Suppressor macrophage (primary cell): ENCODE measurements at places on chromosomes 11 and 22.

DNA sequence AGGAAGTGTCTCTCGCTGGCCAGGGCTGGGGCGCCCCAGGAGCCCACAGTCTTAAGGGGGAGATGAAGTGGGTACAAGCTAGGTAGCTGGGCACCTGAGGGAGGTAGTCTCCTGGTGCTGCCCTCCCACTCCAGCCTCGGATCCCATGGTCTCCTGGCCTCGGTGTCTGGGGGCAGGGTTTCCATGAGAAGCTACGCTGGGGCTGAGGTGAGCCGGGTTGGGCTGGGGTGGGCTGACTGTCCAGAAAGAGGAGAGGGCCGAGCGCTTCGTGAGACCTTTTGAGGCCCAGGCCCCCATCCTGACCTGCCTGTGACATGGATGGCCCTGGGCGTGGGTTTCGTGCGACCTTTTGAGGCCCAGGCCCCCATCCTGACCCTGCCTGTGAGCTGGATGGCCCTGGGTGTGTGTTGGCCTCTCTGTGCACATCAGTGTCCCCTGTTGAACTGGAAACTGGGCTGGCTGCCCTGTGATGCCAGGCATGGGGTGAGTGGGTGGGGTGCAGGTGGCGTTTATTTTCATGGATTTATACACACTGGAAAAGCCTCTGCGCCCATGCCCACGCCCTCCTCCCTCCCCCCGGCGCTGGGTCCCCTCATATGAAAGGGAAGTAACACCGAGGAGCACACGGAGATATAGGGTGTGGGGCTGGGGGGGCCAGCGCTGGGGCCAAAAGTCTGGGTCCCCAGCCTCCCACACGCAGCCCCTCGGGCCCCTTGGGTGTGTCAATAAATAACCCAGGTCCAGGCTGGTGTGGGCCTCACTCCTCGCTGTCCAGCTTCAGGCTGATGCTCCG is 8.6 kb downstream of the AIP start:
- no peak for DNase-seq

DNA sequence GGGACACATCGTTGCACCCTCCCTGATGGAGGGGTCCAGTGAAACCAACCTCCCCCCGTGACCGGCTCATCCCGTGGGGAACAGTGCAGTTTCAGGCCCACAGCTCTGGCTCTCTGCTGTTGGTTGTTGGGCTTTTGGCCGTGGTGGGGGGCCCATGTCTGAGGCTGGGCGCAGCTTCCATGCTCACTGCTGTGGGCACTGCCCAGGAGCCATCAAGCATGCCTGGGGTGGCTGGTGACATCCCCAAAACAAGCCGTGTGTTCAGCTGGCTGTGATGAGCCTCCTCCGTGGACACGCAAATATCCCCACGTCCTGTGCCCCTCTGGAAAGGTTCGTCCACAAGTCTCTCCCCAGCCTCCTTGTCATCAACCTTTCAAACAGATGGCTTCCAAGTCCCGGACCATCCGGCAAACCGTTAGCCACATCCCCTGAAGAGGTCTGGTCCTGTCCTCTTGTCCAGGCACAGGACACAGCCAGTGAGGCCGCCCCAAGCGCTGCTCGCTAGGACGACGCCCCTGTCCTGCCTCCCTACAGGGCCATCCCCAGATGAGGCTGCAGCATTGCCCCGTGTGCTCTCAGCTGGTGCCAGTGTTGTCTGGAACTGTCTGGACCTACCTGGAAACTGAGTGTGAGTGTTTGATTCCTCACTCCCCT is 29.4 kb upstream of the BRSK2 start:
- no peak for DNase-seq

- no peak for DNase-seq
Measured at GRCh38 chr22:40237788-40238424, 60.2 kb downstream of the TNRC6B start.

DNA sequence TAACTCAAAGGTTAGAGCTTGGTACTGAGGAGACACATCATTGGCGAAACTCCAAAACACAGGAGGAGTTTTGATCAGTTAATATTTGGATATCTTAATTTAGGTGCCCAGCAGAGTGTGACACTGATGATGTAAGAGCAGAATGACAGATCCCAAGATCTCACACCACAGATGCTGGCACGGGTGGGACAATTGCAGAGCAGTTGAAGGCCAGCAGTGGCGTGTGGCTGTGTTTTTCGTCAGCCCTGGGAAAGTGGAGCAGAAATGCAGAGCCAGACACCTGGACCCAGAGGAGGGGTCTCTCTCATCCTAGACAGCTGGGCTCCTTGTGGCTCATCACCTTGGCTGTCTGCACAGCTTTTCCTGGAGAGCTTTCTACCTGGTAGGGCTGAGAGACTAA is 59.7 kb upstream of the CTTN start:
- no peak for DNase-seq

- no peak for DNase-seq
Measured at GRCh38 chr11:92504534-92504933, 279.9 kb downstream of the FAT3 start.

DNA sequence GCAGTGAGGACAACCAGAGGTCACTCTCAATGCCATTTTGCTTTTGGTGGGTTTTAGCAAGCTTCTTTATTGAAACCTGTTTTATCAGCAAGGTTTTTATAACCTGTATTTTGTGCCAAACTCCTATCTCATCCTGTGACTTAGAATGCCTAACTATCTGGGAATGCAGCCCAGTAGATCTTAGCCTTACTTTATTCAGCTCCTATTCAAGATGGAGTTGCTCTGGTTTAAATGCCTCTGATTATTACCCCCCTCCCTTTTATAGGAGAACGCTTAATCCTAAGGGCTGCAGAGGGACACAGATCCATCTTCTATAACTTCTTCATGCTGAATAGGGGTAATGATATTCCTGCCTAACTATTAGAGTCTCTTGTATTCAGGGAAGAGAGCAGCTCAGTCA is 179.1 kb downstream of the KIF18A start:
- DNase-seq: no peak
